Hippocampal formation (tissue), 2 donors: ENCODE measurements at places on chromosomes 5 and 9.

- DNase-seq = no peak
Observed at GRCh38 chr9:121696930-121697329, 45.5 kb downstream of the DAB2IP start.

DNA sequence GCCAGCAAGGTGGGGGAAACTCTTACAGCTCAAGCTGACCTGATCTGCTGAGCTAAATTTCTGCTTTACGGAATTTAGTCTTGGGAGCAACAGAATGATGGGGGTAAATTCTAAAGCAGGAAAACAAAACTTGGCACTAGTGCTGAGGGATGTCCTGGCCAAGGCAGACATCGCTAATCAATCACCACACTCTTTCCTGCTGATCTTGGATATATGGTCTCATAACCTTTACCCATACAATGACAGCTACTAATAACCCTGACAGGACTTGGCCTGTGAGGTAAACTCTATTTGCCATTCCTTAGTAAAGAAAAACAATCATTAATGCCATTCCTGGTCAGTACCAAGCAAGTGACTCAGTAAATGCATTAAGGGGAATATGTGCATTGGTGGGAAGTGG, 51.5 kb downstream of the PPARGC1B start:
- DNase-seq = no peak

DNA sequence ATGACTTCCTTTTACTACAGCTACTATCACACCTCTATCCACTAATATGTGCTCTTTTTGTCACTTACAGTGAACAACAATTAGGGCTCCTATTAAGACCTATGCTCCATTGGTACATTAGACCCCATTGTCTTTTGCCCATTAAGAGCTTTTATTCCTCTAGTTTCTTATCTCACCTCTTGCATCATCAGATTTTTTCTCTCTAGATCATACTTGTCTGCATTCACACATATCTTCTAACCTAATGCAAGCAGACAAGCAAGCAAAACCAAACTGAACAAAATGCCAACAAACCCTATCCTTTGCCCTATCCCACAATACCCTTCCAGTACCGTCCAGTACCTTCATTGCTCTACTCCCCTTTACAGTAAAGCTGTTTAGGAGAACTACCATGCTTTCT, 10.1 kb upstream of the RBM27 start:
- DNase-seq = no peak

DNA sequence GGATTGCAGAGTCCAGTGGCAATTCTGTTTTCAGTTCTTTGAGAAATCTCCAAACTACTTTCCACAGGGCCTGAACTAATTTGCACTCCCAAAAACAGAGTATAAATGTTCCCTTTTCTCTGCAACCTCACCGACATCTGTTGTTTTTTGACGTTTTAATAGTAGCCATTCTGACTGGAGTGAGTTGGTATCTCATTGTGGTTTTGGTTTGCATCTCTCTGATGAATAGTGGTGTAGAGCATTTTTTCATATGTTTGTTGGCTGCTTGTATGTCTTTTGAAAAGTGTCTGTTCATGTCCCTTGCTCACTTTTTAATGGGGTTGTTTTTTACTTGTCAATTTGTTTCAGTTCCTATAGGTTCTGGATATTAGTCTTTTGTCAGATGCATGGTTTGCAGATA, 72.6 kb downstream of the PALM2AKAP2 start:
- no peak for DNase-seq

DNA sequence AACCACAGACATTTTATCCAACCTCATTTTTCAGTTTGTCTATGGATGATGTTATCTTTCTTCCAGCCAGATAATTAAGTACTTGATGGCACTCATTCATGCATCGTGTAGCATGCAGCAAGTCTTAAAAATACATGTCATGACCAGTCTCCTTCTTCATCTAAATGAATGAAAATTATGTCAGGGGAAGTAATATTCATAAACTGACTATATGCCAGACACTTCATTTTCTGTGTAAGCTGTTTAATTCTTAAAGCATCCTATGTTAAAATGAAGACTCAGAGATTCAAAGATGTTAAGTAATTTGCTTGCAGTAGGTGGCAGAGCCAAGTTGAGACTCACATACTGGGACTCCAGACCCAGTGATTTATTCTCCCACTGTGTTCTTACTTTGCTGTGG, 181.7 kb upstream of the CD180 start:
- DNase-seq = no peak

- DNase-seq = no peak
Observed at GRCh38 chr5:119358530-119358900, 2.7 kb downstream of the TNFAIP8 start.

DNA sequence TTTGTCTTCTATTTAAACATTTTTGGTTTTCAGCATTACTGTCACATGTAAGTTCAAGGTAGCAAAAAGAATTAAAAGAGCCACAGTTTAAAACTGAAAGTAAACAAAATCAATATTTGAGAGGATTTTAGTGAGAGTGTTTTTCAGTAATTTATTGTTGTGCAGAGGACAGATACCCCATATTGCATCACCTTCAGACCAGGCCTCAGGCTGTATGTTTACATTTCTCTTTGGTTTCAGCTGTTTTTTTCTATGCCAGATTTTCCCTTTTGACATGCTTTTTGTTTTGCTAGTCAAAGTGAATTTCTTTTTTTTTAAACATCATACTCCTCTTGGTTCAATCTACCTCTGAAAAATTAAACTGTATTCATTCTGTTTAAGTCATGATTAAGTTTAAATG, 47.2 kb downstream of the MAST4 start:
- no peak for DNase-seq

GRCh38 chr9:87605676-87606075, 108.0 kb downstream of the DAPK1 start:
- no peak for DNase-seq

DNA sequence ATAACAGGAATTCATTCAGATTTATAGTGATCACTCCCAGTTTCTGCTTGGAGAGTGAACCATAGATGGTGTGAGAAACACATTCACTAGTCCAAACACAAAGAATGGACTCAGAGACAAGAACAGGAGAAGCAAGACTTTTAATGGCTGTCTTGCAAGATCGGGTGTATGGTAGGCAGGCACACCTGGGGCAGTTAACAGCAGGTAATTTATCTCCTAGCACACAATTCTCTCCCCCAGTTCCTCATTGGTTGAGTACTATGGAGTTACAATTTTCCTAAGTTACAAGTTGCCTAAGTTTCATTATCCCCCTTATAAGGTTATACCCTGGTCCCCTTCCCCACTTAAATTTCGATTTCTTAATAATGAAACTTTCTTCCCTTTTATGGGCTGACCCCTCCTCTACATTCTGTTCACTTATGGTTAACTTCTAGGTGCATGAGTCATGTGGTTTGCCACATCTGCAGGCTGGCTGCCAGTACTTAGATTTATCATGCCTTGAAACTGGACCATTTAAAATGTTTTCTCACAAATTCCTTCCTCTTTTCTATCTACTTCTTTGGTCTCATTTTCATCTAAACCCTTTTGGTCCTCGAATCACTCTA, 623.3 kb downstream of the HINT1 start:
- no peak for DNase-seq

DNA sequence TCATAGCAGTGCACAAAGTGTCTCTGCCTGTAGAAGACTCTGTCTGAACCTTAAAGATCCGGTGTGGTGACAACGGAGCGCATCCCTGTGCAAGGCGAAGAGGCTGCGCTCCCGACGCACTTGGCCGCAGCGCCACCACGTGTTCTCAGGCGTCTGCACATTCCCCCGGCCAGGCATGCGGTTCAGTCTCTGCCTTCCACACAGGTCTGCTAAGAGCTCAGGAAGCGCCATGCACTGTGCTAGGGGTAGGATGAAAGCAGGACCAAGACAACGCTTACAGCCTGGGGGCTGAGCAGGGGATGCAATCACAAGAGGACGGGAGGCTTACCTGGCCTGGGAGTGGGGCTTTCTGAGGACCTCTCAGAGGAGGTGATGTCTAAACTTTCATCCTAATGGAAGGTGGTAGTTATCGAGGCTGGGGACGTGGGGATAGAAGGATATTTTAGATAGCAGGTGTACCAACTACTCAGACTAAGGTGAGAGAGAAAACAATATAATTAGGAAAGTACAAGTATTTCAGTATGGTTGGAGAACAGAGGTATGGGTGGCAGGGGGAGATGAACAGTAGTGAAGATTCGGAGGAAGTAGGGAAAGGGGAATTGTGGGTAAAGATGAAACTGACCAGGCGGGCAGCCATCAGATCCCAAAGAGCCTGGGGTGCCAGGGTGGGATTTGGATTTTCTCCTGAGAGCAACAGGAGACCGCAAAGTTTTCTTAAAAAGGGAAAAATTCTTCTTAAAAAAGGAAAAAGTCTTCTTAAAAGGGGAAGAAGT, 13.3 kb downstream of the CAPSL start:
- DNase-seq = peak; percentile 61

DNA sequence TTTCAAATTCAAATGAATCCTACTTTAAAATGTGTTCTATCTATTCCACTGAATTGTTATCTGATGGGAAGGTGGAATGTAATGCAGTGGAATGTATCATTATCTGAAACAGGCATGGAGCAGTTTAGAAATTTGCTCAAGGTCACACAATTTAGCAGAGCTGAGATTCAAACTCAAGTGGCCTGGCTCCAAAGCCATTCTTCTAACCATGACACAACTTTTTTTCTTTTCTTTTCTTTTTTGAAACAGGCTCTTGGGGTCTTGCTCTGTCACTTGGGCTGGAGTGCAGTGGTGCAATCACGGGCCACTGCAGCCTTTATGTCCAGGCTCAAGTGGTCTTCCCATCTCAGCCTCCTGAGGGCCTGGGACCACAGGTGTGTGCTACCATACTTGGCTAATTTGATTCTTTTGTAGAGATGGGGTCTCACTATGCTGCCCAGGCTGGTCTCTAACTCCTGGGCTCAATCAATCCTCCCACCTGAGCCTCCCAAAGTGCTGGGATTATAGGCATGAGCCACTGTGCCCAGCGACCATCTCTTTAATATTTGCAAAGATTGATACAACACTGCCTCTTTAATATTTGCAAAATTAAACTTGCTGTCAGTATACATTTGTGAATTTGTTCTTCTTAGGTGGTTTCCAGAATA, 50.0 kb downstream of the CAST start:
- DNase-seq = no peak

DNA sequence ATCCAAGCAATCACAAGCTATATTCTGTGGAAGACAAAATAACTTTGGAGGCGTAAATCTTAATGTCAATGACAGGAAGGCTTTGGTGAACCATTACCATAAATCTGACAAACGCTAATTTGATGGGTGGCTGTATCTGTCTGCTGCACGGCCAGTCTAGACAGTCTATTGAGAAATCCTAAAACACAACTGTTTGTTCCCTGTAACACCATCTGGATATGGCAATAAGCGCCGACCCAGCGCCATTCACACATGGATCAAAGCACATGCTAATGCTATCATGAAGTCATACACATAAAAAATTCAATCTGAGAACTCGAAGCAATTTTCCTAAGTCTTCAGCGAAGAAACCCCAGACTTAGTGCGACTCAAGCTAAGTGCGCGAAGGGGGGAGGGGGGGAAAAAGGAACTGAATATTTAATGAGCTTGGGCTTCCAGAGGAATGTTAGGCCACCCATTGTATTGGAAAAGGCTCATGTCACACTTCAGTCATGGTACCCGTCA, 95.1 kb downstream of the ARL15 start:
- no peak for DNase-seq

- no peak for DNase-seq
Observed at GRCh38 chr9:27408482-27408881, 111.5 kb upstream of the EQTN start.

DNA sequence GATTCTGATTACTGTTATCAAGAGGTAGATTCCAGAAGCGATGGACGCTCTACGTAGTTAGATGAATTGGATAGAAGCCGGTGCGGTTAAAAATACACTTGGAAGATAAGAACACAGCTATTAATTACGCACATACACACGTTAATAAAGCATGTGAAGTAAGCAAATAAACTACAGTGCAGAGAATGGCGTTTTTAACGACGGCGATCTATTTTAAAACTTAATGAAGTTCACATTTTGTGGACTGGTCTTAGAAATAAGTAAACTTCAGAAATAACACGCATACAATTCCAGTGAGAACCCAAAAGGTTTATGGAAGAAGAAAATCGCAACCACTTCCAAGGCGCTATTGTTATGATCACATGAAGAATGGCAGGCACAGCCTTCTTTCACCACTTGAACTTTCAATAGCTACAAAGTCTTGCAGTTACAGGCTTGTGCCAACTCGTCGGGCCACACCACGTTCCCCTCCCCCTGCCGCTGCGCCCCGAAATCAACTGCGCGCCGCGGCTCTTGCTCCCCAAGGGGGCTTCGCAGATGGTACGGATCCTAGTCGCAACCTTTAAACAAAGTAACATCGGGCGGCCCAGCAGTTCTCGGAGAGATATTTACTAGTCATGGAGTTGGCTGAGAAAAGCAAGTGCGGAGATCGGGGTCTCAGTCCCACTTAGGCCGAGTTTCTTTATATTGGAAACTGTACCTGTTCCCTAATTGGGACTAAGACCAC, 866 bp upstream of the SEMA6A start:
- peak; percentile 28 for DNase-seq

GRCh38 chr9:129486756-129487657, 133.9 kb downstream of the C9orf50 start:
- DNase-seq = no peak

DNA sequence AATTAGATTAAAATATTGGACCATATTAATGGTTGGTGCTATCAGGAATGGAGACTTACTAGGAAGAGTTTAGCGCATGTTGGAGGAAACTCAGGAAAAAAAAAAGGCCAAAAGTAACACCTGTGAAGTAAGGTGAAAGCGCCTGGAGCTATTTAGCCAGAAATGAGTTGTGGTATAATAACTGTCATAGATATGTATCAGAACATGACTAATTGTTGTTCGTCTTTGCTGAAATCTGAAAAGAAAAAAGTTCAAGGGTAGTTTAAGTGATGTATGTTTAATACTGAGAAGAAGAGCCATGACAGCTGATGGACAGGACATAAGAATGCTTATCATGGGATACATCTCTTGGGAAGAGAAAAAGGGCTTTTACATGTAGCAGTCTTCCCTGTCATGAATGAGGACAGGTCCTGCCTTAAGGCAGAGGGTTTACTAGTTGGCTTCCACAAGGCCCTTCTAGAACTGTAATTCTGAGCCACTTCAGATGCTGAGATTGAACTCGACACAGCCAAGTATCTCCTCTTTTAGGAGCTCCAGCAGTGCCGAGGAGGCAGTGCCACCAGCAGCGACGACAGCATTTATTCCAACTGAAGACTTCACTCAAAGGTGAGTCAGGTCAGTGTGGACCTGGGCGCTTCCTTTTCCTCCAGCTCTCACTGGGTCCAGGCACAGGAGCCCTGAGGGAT, 940 bp upstream of the CAMK4 start:
- no peak for DNase-seq

- DNase-seq = no peak
Observed at GRCh38 chr9:121972501-121972981, 120.6 kb downstream of the TTLL11 start.

DNA sequence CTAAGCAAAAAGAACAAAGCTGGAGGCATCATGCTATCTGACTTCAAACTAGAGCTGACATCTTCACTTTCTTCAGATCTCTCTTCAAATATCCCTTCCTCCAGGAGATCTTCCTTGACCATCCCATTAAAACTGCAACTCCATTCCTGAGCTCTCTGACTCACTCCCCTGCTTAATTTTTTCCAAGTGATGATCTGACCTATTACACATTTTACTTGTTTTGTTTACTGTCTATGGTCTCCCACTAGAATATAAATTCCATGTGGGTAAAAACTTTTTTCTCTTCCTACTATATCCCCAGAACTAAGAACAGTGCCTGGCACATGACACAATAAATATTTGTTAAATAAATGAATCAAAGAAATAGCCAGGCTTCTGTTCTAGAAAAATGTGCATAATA, 87.5 kb downstream of the SLIT3 start:
- DNase-seq = no peak
